ENCODE measurements at places on chromosomes 5 and 9.
A peak's percentile ranks its signal among the peaks of the same experiment; 100 is the strongest.

DNA sequence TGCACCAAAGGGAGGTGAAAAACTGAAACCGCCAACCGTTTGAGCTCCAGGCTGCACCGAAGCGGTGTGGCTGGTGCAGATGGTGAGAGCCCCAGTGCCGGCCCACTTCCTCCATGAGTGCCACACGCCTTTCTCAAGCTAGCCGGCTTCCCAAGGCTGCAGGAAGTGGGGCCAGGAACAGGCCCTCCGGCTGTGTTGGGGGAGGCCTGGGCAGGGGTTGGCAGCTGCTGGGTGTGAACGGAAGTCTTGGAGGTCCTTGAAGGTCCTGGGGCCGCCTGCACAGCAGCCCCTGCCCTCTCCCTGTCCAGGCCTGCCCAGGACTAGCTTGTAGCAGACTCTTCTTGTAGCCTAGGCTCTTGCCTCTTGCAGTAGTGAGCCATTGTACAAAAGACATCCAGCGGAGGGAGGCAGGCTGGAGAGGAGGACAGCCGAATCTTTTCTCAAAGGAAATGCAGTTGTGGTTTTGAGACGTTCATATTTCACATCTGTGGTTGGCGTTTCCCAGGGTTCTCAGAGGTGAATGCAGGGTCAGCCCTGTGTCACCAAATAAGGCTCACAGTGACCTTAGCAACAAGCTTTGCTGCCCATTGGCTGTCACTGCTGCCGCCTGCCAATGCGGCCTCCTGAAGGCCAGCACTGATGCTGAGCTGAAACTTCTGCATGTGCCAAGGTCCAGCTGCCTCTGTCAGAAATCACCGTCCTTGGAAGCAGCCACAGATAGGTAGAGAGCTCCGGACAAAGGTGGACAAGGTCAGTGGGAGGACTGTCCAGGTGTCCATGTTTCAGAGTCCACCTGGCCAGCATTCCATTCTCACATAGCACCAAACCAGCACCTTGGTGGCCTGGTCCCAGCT, 23.9 kb downstream of the IRF1 start:
- no peak for DNase-seq

GRCh38 chr9:13823026-13823425, 490.9 kb downstream of the NFIB start:
- no peak for DNase-seq

GRCh38 chr9:68705531-68706362, 707 bp downstream of the PIP5K1B start:
- DNase-seq: peak; percentile 61

- DNase-seq: no peak
These were observed 1005.5 kb upstream of the PTPRD start for GRCh38 chr9:11618241-11618805.

- DNase-seq: no peak
These were observed 57.2 kb downstream of the RANBP6 start for GRCh38 chr9:5958273-5958672.
